Mesenteric fat pad (tissue), 1 donor: ENCODE measurements at places on chromosomes 12 and 14. TPM values are rescaled to one million over a fixed set of nuclear protein-coding genes. Genes with fewer than 3 reads are reported as not detected.

The CYP27B1 gene
- 1.8 TPM for total RNA-seq

The SLC2A13 gene
- total RNA-seq: 13.0 TPM

The TGM1 gene
- total RNA-seq: 0.77 TPM

The ANKS1B gene
- total RNA-seq: 5.3 TPM

The RIC8B gene
- 23.3 TPM for total RNA-seq

GRCh38 chr12:128449146-128449894 lies 182.3 kb downstream of the TMEM132C start:
- no peak for DNase-seq

GRCh38 chr14:95871531-95871930 lies 5.1 kb upstream of the TUNAR start:
- DNase-seq: no peak

DNA sequence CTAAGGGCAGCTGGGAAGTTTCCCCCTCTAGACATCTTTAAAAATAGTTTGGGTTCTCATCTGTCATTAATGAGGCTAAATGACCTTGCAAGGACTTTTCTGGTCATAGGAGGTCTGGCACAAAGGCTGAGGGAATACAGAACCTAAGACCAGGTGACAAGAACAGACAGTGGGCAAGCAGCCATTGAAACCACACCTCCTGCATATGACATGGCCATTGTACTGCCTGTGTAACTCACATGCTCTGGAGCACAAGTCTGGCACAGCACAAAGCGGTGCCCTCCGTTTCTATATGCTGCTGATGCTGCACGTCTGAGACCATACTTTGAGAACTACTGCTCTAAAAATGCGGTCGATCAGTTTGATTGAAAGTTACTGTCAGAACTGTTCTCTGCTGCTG lies 143.3 kb downstream of the APAF1 start:
- no peak for DNase-seq

- no peak for DNase-seq
Observed at GRCh38 chr12:128660532-128661225, 163.1 kb downstream of the SLC15A4 start.
